ENCODE measurements at places on chromosomes 7 and 10.

DNA sequence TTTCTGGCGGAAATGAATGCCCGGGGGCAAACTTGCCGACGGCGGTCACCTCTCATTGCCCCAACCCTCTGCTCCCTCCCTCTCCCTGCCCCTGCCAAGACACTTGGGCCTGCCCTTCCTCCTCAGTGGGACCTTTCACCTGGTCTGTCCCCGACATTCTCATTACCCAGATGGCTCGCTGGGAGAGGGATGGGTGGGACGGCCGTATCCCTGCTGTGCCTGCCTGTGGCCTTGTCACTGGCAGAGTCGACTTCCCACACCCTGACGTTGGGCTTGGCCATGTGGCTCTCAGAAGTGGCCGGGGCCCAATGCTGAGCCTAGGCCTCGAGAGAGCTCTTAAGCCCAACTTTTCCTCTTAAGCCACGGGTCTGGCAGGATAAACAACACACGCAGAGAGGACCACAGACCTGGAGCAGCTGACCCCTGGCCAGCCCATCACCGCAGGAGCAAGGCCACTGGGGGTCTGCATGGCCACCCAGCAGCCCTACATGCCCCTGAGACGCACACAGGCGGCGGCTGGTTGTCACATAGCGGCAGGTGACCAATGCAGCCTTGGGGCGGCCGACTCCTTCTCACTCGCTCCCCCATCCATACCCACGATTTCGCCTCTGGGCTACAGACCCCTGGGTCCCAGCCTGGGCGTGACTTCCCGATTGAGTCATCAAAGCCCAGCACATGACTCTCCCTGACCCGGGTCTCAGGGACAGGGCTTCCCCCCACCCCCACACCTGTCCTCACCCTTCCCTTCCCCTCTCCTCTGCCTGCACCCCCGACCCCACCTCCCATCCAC lies 40.1 kb downstream of the SLC29A4 start:
- DNase-seq: no peak

GRCh38 chr10:98289802-98290209 lies 21.8 kb upstream of the LOXL4 start:
- DNase-seq: no peak

DNA sequence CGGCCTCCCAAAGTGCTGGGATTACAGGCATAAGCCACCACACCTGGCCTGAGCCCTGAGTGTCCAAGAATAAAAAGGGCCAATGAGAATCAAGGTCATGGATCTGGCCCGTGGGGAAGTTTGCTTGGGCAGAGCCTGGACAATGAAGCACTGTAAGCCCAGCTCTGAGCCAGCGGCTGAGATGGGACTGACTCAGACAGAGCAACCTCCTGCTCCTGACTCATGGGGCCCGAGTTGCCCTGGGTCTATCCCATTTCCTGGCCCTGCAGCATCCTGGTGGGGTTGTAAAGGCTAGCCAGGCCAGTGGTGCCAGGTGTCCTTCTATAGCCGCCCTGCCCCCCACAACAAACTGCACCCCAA lies 5.2 kb upstream of the MYH16 start:
- no peak for DNase-seq

- no peak for DNase-seq
Observed at GRCh38 chr10:8193546-8193945, 139.1 kb downstream of the GATA3 start.

DNA sequence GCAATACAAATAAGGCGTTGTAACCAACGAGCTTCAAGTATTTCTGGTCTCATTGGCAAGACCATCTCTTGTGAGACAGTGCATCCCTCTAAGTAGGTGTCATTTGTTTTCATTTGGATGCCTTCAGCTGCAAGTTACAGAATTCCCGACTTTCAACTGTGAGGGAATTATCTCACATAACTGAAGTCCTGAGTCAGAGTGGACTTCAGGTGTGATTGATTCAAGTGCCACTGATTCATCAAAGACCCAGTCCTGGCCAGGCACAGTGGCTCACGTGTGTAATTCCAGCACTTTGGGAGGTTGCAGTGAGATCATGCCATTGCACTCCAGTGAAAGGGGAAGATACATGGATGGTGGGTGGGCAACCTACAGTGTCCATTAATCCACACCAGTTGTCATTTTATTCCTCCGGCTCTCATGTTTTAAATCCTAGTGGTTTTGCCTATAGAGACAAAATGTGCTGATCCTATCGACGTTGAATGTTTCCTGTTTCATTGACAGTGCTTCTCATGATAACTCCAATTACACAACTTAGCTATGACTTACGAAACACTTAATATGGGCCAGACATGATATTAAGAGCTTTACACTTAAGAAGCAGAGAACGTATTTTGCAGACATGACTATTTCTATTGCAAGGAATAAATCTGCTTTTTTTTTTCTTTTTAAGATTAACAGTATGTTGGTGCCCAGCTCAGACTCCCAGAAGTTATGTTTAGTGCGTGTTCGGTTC lies 268.0 kb downstream of the FRMD4A start:
- DNase-seq: no peak

GRCh38 chr10:111429288-111430028 lies 352.6 kb downstream of the ADRA2A start:
- no peak for DNase-seq

GRCh38 chr10:11165591-11166543 lies 148.2 kb downstream of the CELF2 start:
- DNase-seq: no peak

DNA sequence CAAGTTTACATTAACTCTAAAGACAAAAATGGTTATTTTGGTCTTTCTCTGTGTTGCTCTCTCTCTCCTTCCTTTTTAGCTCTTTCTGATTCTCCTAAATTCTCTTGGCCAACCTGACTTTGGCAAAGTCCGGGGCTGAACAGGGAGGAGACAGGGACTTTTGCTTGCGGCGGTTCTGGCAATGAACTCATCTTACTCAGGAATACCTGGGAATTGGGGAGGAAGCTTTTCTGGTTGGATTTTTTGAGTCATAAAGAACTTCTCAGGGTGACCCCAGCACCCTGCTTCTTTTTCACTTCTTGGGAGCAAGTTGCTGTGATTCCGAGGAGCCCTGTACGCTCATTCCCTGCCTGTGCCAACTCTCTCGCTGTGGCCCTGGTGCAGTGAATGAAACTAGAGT lies 16.0 kb downstream of the GATA3 start:
- DNase-seq: no peak

DNA sequence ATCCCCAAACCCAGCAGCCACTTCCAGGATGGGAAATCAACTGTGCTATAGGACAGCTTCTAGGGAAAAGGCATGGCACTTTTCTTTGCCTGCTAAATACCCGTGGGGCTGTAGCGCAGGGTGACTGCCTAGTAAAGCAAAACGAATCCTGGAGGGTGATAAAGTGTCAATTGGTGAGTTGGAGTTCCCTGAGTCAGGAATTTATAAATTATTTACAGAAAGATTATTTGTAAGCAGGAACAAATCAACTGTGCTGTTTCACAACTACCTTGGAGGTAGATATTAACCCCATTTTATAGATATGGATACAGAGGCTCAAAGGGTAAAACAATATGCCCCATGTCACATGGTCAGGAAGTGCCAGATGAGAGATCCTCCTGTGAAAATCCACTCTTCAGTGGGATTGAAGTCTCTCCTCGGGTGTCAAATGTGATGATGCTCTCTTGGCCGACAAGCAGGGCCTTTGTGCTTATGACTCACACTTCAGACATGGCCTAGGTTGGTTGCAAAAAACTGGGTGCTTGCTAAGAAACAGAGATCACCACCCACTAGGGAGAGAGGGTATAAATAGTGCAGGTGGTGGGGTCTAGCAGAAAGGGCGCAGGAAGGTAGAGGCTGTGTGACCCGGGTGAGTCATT lies 383.2 kb upstream of the ZMIZ1 start:
- DNase-seq: no peak

DNA sequence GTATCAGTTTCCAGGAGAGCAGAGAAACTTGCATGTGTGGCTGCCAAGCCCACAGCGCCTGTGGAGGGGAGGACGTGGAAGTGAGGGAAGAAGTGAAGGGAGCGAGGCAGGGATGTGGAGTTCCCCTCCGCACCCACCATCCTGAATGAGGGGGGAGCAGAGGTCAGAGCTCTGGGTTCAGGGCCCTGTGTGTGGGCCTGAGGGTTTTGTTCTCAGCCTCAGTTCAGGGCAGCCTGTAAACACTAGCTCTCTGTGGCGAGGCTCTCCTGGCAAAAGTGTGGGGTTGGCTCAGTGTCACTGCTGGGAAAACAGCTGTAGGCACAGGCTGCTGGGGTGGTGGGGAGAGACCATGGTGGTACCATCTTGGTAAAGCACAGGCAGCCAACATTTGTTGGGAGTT lies 108.4 kb downstream of the C10orf105 start:
- no peak for DNase-seq

- DNase-seq: no peak
Observed at GRCh38 chr7:36080843-36081242, 72.2 kb upstream of the EEPD1 start.

DNA sequence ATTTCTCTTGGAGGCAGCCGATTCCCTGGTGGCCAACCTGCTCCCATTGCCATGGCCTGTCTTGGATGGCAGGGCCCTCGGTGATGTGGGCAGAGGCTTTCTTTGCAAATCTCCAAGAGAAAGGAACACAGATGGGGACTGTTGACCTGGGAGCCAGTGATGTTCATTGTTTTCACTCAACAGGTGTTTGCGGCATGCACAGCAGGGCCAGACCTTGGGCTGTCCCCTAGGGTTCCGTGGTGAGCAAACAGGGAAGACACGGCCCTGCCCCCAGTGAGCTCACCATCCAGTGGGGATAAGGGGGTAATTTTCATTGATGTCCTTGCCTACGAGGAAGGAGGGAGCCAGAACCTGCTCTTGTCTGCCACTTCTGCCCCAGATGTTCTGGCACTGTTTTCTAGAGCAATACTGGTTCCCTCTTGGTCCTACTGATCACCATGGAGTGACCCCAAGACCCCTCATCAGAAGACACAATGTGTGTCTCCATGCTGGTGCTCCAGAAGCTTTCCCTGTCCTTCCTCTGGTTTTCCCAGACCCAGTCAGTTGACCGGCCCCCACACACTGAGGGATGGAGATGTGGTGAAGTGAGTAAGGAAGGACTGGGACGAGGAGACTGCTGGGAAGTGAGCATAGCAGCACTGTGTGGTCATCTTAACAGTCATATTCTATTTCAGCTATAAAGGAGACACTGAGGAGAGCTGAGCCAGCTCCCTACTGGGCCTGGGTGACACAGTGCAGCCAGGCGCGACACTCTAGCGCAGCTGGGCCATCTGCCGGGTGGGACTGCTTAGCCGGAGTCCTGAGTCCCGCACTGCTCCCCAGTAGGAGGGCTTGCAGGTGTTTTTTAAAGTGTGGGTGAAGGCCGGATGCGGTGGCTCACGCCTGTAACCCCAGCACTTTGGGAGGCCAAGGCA lies 20.4 kb upstream of the FIGNL1 start:
- no peak for DNase-seq

DNA sequence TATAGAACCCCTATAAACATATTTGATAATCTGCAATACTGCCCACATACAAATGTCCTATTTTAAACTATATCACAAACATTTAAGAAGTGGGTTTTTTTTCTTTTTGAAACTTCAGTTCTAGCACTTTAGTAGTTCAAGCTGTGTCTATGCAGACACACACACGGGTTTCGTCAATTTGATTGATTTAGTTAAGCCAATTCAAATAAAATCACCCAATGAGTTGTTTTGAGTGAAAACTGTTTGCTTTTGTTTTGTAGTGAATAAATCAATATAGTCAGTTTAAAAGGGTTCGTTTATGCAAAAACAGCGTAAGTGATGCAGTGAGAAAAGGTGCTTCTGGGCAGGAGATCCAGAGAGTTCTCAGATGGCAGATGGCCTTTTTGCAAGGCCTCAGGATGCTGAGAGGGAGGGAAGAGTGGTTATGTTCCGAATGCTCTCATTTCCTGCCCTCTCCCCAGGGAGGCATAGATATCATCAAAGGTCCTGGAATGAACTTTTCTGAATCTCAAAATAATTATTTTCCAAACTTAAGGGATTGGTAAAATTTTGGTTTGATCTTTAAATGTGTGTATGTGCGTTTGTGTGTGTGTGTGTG lies 102.7 kb downstream of the AGMO start:
- no peak for DNase-seq

DNA sequence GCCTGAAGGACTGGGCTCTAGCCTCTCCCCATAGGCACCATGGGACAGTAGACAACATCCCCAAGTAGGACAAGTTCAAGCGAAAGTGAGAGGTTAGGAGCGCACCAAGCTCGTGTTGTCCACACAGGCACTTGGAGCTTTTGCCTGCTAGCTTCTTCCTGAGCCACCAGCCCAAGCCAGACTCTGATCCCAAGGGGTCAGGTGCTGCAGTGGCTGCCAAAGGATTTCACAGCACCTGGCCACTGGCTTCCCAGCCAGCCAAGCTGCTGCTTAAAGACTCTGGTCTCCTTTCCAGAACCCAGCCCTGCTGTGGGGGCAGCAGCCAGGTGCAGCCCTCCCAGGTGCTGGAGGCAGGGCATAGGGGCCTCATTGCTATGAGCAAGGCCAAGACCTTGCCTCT lies 33.0 kb upstream of the UNC5B start:
- no peak for DNase-seq

GRCh38 chr10:117362313-117362712 lies 12.9 kb downstream of the PDZD8 start:
- DNase-seq: no peak

DNA sequence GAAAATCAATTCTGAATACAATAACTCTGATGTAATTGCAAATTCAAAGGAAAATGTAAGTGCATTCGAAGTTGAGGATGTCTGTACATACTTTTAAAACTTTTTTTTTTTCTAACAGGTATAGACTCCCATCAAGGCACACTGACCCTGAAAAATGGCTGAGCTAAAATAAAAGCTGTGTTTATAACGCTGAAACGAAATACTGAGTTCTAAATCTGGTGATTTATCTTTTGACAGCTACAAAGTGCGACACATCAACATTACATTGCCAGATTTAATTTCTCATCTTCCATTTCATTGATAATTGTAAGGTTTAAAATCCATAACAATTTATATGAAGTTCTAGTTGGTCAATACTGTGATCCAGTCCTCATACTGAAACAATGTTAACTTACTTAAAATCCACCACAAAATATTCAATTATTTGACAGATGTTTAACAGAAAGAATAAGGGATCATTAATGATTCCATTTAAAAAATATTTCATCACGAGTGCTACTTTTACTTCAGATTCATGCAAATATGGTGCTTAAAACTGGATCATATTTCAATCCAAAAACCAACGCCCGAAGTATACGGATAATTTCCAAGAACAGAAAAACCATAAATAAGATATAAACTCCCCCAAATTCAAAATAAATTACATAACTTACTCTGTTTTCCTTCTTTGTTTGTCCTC lies 1.4 kb downstream of the RAB11FIP2 start:
- no peak for DNase-seq

GRCh38 chr7:49631071-49631815 lies 142.2 kb upstream of the VWC2 start:
- no peak for DNase-seq
